ENCODE measurements at places on chromosomes 11 and 22.

GRCh38 chr11:131307506-131307905, 62.9 kb upstream of the NTM start:
- DNase-seq = no peak

DNA sequence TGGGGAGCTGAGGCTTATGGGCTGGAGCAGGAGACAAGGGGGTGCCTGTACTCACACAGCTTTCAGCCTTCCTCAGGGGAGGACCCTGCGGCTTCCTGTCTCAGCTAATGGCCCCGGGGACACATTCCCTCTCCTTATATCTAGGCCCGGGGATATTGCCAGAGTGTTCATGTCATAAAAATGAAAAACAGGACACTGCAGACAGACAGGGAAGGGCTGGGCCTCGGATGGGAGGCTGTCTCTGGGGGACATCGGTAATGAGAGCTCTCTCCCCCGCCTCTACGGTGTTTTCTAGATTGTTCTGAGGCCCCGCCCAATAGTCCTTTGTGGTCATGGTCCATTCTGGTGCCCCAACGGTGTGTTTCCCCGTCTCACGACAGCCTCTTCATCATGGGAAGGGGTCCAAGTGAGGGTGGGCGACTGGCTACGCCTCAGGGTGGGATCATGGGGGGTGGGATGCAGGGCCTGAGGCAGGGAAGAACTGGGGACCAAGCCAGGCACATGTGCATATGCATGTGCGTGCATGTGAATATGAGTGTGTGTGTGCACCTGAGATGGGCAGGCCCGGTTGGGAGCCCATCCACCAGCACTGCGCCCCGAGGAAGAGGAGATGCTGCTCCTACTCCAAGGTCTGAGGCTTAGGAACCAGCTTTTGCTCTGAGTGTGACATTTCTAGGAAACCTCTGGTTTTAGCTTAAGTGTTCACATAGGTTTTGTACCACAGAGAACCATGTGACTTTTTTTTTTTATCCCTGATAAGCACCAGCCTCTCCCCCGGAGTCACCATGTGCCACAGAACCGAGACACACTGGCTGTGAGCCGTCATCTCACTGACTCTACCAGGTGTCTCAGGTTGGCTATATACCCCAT, 5.3 kb downstream of the ARVCF start:
- DNase-seq = no peak

DNA sequence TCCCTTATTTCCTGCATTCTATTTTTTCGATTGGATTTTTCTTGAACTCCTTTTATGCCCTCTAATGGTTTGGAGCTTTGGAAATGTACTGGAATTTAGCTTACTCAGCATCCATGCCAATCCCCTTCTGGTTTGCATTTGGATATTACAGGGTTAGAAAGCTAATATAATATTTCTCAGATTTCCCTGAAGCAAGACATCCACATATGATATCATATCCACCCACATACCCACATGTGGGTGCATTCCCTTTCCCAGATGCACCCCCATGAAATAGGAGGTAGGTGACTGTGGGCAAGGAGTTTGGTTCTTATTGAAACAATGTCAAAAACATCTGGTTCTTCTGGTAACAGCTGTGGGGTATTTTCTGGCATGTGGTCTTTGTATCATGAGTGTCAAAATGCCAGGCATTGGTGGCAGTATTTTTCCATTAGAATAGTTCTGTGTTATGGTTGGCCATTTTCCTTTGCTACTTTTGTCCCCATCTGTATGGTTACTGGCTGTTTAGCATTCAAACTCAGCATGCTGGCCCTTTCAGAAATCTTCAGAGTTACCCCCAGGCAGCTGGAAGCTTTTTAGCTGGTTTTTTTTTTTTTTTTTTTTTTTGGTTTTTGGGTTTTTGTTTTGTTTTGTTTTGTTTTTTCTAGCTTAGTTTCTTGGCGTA, 32.7 kb upstream of the DDX10 start:
- no peak for DNase-seq

GRCh38 chr11:76588455-76589325, 81.9 kb downstream of the LRRC32 start:
- DNase-seq = peak; percentile 26

DNA sequence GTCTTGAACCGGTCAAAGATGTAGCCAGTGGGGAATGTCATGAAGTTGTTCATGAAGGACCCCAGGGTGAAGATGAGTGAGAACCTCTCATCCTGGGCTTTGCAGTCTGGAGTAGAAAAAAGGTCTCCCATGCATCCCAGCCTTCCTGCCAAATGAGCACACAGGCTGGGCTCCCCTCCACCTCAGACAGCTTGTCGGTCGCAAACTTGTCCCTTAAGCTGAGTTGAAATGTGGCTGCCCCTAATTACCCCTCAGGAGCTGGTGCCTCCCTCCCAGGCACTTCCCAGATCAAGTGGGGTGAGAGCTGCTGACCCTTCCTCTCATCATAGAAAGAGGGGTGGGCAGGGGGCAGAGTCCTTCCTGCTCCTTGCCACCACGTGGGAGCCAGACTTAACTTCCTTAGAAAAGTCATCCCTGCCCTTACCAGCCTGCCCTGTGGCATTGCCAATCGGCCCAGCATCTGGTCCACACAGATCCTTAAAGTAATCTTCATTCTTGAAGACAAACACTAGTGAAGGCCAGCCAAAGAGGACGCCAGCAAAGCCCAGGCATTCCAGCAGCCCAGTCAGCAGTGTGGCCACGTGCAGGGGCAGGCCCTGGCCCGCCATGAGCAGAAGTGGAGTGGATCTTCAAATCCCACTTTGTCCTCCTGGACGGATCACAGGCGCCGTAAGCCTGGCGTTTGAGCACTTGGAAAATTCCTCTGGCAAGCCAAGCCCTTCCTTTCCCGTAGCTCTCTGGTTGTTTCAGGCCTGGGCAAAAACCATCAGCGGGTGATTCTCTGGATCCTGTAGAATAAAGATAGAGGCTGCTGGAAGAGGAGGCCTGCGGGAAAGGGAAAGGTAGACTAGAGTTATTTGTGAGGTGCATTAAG, 1.1 kb downstream of the SLC43A3 start:
- no peak for DNase-seq

DNA sequence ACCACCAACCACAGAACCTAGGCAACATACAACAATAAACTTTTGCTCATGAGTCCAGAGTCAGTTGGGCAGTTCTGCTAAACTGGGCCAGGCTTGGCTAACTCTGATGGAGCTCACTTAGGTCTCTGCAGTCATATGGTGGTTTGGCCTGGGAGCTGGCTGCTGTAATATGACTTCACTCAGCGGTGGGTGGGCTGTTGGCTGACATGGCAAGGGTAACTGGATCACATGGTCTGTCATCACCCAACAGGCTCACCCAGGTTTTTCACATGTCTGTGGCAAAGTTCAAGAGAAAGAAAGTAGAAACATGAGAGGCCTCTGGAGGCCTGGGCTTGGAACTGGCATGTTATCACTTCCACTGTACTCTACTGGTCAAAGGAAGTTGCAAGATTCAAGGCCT, 43.2 kb upstream of the CLMP start:
- no peak for DNase-seq

DNA sequence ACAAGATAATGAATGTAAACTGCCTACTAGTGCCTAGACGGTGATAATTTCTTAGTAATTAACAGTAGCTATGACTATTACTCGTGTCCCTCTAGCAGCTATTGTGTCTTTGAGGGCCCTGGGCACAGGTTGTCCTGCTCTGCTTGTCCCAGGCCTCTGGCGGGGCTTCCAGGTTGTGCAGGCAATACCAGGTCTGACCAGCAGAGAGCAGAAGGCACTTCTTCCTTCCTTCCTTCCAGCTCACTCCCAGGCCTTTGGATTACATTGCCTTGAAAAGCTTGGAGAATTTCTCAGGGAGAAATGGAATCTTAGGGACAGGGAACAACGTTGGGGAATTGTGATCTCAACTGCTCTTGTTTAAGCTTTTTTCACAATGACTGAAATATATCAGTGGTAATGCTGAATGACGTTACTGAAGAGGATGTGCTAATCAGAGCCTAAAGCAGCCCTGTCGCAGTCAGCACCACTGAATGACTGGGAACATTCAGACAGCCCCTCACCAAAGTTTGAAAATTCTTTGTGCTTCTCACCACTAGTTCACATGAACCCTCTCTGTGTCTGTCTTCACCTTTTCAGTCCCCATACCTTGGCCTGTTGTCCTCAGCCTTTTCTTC, 8.4 kb upstream of the CCKBR start:
- DNase-seq = peak; percentile 38

- no peak for DNase-seq
Observed at GRCh38 chr11:17864478-17864941, 129.9 kb downstream of the KCNC1 start.

DNA sequence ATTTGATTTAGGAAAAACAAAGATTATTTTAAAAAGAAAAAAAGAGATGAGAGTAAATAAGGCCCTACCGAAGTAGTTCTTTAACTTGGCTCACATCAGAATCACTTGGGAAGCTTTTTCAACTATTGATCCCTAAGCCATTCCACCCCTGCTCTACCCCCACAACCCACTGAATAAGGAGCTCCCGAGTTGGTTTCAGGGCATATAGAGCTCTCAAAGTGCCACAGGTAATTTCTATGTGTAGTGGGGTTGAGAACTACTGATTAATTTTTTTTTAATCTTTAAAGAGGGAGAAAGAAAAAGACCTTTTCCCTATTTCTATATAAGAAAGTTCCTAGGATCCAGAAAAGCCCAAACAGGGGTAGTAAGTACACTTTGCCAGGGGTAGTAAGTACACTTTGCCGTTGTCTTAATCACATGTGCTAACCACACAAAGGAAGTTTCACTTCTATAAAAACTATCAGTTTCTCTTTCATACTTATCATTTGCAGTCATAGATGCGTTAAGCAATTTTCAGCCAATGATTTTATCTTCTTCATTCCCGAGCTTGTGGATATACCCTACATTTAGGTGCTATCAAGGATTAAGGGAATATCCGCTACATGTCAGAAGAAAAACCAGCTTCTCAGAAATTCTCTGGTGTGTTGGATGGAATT, 108.4 kb upstream of the ZC3H12C start:
- DNase-seq = no peak

DNA sequence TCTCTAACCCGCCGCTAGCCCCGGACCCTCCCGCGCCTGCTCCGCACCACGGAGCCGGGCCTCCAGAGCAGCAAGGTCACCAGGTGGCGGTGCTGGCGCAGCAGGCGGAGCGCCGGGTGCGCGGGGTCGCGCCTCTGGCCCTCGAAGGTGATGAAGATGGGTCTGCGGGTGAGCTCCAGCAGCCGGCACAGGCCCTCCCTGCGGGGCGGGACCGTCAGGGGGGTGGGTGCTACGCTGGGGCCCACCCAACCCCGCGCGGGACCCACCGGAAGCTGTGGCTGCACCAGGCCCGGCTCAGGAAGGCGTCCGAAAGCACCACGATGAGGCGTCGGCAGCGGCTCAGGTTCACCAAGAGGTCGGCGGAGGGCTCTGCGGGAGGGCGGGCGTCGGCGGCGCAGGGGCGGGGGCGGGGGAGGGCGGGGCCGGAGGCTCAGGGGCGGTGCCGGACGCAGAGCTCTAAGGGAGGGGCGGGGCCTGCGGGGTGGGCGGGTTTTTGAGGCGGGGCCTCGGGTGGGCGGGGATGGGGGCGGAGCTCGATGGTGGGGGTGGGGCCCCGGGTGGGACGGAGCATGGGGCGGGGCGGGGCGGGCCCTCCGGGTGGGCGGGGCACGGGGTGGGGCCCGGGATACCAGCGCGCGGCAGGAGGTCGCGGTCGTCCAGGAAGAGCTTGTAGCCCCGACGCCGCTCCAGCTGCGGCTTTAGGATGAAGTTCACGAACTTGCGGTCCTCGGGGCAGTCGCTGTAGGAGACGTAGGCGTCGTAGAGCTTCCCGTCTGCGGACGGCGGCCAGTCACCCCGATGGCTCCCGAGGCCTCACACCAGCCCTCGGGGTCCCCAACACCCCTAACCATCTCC, 7.8 kb downstream of the SIGIRR start:
- DNase-seq = peak; percentile 82

- DNase-seq = no peak
Observed at GRCh38 chr22:49765091-49765771, 62.4 kb downstream of the BRD1 start.

DNA sequence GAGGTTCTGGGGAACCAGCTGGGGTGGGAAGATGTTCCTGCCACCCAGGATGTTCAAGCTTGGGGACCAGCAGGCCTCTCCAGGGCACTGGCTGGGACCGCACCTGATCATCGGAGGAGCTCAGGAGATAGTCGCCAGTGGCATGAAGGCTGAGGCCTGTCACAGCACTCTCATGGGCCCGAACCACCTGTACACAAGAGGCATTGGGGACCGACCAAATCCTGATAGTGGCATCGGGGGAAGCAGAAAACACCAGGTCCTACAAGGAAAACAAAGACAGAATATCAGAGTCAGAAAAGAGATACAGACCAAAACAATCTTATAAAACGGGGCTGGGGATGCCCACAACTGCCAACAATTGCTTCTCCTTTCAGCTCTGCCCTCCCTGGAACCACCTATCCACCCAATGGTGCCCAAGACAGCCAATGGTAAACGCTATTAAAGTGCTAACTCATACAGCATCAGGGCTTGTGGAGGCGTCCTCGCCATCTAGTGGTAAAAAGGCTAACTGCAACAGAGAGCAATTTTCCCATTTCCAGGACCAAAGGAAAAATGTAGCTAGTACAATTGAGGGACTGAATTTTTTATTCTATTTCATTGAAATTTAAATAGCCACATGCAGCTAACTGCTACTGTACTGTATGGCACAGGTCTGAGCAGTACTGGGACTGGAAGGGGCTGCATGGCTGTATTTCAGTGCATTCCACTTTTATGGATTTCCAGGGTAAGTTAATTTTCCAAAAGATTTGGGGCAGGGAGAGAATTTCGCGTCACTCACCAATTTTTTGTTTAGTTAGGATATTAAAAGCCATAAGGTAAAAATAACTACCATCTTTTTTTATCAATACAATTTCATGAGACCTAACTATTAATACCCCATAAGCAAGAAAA, 7.1 kb downstream of the PRPF19 start:
- no peak for DNase-seq

- DNase-seq = no peak
Observed at GRCh38 chr11:13550761-13551160, 55.0 kb upstream of the PTH start.
